ENCODE measurements at places on chromosomes 5 and 9.

DNA sequence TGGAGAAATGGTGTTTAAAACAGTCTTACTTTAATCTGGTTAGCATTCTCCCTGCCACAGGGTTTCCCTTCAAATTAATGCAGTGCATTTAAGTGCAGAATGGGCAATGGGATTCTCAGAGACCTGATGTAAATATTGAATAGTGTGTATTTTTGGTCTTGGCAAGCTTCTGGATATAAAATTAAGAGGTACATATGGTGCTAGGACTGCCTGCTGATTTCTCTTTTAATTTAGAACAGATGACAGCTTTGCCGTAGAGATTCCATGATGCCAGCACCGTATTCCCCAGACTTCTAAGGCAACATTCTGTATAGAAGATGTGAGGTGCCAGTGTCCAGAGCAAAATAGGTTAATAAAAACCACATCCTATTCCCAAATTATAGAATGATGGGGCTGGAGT is 1.9 kb downstream of the MTAP start:
- no peak for DNase-seq

DNA sequence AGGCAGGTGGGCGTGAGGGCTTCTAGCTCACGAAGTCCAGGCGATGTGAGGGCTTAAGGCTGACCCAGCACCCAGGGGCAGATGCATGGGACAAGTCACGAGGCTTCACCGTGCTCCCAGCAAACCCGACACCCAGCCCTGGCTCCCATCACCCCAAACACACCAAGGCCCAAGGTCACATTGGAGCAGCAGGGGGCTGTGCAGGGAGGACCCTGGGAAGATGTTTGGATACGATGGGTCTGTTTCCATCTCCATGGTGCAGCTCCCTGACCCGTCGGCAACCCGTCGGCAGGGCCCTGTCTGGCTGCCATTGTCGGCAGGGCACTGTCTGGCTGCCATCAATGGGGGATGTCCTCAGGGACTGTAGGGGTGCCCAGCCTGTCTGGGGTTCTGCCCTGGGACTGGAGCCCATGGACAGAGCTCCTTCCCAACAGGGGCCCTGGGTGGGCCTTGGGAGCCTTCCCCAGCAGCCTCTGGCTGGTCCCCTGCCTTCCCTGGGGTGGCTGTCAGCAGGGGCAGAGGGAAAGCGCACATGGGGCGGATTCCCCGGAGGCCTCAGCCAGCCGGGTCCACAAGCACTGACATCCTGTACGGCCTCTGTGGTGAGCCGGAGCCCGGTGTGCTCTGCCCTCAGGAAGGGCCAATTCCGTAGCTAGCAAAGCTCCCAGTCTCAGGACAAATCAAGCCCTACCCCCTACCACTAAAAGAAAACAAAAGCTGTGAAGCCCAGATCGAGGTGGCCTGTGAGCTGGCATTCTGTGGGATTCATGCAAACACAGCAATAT is 47.1 kb downstream of the NACC2 start:
- DNase-seq, result no peak

DNA sequence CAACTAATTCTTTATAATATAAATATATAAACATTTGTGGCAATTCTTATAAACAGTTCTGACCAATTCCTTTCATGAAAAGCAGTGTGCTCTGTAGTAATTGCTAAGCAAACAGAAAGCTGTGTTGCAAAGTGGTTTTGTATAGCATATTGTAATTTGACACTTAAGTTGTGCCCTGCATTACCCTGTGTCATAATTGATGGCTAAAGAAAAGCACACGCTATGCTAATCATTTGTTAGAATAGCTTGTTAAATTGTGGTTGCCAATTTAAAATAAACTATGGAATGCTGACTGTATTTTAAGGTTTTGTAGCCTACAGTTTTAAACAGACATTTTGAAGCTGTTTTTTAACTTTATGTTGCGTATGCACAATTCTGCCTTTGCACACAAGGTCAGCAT is 140.0 kb downstream of the PBX3 start:
- DNase-seq, result no peak

GRCh38 chr5:125410537-125411070 is 664.2 kb upstream of the ZNF608 start:
- DNase-seq, result no peak

- no peak for DNase-seq
Observed at GRCh38 chr5:127839496-127840197, 136.5 kb downstream of the CCDC192 start.

DNA sequence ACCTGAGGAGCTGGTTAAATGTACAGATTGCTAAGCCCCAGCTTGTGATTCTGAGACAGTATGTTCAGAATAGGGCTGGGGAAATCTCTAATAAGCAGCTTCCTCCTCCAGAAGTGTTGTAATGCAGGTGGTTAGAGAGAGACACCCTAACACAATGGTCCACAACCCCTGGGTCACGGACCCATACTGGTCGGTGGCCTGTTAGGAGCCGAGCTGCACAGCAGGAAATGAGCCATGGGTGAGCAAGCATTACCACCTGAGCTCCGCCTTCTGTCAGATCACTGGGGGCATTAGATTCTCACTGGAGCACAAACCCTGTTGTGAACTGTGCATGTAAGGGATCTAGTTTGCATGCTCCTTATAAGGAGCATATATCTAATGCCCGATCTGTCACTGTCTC is 61.8 kb downstream of the SLC36A1 start:
- DNase-seq, result no peak

GRCh38 chr5:89435347-89435746 is 552.4 kb upstream of the MEF2C start:
- DNase-seq, result no peak

DNA sequence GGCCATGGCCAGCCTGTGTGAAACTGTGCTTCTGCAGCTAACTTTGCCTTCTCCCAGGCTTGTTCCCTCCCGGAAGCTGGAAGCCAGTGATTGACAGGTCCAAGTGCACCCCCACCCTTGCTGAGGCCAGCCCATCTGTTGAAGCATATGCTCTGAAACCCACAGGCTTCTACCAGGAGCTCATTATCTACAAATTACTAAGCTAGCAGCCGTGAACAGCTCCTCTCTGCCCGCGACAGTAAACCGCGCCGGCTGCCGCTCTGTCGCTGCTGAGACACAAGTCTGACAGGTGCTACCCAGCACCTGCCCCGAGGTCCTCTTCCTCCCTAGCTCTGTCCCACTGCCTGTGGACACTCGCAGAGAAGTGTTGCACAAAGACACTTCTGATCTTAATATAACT is 490.9 kb downstream of the GADD45G start:
- DNase-seq, result no peak

DNA sequence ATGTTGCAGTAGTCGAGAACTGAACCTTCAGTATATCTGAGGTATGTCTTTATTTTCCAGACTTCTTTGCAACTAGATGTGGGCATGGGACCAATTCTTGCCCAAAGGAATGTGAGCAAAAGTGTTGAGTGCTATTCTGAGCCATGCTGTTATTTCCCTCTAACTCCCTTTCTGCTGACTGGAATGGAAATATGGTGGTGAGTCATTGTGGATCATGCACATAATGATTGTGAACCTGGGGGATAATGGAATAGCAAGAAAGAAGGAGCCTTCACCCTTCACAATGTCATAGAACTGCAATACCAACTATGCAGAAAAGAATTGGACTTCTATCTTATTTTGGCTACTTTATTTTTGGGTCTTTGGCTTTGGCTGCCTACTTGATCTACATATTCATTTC is 10.3 kb upstream of the DOCK2 start:
- peak; percentile 77 for DNase-seq

GRCh38 chr5:133265257-133265656 is 213.4 kb downstream of the HSPA4 start:
- DNase-seq, result no peak

DNA sequence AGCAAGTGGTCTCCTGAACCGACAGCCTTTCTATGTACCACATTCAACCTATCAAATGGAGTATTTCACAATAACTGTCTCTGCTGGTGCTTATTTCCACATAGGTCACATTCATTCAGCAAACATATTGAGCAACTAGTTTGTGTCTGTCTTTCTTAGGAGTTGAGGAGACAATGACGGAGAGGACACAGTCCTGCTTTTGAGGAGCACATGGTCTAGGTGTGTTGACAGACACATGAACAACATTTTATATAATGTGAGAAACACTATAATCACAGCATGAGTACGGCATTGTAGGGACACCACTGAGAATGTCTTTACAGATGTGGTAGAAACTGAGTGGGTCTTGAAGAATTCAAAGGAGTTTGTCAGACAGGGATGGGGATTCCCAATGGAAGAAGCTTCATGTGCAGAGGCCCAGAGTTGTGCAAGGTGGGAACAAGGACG is 28.5 kb downstream of the NFIL3 start:
- DNase-seq, result no peak
